Activated T-cell treated with anti-CD3 and anti-CD28 coated beads, Interleukin-2, amount 50 U/mL, for 48 hours (primary cell): ENCODE measurements at places on chromosomes 5 and 9.

DNA sequence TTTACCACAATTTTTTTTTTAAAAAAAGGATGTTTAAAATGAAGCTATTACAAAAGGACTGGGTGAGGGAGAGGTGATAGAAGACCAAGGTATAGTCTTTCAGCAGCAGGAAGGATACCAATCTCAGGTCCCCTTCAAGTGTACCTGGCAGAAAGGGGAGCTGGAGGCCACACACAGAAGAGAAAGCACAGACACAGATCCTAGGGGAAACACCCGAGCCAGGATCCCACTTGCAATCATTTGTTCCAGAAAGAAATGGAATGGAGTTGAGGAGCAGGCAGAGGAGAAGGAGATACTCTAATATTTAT is 5.6 kb downstream of the GNPDA1 start:
- DNase-seq = no peak

GRCh38 chr5:53607886-53608285 is 47.4 kb downstream of the NDUFS4 start:
- DNase-seq = no peak

GRCh38 chr5:73437777-73438644 is 10.6 kb downstream of the FOXD1 start:
- DNase-seq = no peak

- DNase-seq = no peak
These were observed 48.0 kb downstream of the PRR16 start for GRCh38 chr5:120512068-120512467.

GRCh38 chr5:15577132-15577531 is 77.2 kb downstream of the FBXL7 start:
- no peak for DNase-seq

GRCh38 chr9:2300325-2300724 is 285.2 kb downstream of the SMARCA2 start:
- DNase-seq = no peak

DNA sequence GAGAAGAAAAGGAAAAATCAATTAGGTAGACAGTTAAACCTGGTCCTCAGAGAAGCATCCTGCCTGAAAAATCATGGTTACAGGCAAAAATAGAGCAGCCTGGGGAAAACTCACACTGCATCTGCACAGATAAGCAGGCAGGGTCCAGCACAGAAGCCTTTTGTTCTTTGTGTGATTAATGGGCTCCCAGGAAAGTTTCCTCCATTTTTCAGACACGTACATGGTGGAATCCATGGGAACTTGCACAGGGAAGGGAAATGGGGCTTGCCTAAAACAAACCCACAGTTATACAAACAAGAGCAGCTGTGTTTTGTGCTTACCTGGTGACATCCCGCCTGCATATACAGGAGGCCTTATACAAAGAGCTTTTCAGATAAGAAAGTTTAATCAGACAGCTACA is 243.9 kb upstream of the ATP10B start:
- no peak for DNase-seq

DNA sequence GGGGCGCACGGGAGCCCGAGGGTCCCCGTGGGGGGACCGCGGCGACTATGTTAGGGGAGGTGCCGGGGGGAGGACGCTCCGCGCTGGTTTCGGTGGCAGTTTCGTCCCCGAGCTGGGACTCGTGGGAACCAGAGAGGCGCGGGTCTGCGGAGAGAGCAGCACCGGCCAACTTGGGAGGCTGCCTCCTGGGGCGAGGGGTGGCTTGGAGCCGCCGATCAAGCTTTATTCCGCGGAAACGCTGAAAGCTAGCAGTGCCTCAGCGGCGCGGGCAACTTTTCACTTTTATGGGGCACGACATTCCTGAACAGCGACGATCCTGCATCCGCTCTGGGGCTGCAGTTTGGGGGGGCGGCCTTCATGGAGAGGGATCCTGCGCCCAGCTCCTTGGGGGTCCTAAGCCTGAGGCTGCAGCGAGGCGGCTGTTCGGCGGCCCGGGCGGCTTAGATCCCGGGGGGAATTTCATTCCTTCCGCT is 369 bp downstream of the OCLN start:
- peak; percentile 38 for DNase-seq

- DNase-seq = no peak
These were observed 428.7 kb downstream of the GABRG2 start for GRCh38 chr5:162496100-162496808.

DNA sequence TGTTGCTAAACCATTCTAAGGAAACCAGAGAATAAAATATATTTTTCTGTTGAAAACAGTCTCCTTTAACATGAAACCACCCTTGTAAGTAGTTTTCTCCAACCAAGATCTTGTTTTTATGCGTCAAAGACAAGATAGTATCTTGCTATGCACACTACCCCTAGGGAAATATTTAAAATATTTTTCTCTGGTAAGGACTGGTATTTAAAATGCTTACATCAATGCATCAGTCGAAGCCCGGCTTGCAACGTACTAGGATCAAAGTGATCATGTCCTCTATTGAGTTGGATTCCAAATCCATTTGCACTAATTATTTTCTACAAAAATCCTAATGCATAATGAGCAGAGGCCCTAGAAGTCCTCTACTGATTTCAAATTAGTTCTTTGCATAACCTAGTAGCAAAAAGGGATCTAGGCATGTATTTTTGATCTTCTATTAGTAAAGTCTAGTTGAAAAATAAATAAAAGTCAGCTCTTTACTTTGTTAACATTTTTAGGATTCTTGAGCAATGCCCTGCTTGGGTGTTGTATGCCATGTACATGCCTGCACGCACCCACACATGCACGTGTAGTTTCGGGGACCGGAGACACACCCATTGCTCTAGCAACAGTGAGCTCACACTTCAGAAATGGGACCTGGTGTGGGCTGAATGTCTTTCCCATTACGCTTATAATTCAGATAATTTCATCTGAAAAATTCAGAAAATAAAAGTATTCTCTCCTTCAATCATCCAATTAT is 165.0 kb upstream of the GPR151 start:
- DNase-seq = no peak

GRCh38 chr5:123802298-123802951 is 290.4 kb downstream of the CSNK1G3 start:
- no peak for DNase-seq

GRCh38 chr5:149044453-149045088 is 18.3 kb downstream of the SH3TC2 start:
- no peak for DNase-seq

- DNase-seq = no peak
These were observed 30.1 kb downstream of the GSN start for GRCh38 chr9:121298016-121298538.

- no peak for DNase-seq
These were observed 112.3 kb upstream of the FCN2 start for GRCh38 chr9:134768332-134768708.

DNA sequence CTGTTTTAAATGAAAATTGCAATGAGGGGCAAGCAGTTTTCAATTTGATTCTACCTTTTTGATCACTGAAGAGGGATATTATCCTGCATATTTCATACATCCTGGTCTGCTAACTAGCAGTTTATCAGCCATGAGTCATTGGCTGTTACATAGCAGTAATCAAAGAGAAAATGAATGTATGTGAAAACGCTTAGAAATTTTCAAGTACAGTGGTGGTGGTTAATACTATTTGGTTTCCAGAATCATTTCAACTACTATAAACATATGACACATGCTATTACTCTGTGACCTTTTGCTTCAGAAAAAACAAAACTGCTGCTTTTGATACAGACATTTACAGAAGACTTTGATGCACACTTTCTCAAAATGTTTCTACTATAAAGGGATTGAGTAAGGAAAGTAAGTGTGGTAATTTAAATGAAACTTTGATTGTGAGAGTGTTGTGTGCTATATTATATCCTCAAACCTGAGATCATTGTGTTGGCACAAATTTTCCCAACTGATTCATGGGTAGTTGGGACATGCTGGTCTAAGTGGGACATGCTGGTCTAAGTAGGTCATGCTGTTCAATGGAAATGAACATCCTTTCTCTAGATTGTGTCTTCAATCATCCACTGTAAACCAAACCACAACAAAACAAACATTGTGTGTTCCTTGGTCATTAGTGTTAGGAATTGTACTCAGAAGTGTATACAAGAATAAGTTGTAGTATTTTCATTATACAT is 5.1 kb downstream of the RNF14 start:
- DNase-seq = no peak

DNA sequence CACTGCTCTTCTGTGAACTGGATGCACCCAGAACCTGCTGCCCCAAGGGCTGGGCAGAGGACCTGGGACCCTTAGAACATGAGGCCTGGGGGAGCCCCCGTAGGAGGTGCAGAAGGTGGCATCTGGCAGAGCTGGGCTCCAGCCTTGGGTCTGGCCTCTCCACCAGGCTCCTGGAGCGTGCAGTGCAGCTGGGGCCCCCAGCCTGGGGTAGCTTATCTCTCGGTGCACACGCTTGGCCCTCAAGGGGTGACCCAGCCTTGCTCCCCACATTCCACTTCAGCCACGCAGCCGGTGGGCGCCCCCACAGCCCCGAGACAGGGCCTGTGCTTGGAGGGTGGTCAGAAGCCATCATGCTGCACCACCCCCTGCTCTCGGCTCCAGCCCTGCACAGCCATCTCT is 5.6 kb upstream of the NR5A1 start:
- no peak for DNase-seq

DNA sequence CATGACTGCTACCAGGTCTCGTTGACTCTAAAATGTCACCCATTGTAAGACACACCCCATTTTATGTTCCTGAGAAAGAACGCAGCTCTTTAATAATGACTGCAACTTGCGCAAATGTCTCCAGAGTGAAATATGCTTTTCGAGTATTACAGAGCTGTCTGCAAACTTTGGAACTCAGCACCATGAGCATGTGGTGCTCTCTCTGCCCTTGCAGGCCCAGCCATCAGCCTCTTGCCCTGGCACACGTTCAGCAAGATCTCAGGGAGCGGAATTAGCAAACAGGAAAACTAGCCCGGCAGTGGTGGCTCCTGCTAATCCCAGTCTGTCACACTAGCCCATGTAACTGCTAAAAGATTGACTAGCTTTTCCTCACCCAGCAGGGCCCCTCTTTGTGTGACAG is 114.5 kb upstream of the SLC1A3 start:
- no peak for DNase-seq

DNA sequence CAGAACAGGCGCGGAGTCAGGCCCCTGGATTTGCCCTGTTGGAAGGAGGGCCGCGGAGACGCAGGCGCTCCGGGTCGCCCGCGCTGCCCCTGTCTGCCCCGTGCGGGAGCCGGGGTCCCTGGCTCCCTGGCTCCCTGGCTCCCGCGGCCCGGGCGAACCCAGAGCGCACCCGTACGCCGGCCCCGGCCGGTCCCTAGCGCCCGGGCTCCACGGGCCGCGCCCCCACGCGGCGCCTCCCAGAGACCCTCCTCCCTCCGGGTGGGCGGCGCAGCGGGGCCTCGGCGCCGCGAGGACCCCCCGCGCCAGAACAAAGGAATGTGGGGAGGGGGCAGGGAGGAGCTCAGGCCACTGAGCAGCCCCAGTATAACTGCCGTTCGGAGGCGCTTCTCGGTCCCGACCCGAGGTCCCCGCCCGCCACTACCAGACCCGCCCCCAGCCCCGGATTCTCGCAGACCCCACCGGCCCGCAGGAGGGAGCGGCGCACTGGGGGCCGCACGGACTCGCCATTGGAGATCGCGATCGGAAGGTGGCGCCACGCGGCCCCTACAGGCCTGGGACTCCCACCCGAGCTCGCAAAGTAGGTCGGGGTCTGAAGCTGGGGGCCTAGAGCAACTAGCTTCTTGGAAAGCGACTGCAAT is 2.4 kb downstream of the NFIL3 start:
- DNase-seq = peak; percentile 55

GRCh38 chr9:90846770-90847419 is 45.3 kb downstream of the SYK start:
- no peak for DNase-seq

DNA sequence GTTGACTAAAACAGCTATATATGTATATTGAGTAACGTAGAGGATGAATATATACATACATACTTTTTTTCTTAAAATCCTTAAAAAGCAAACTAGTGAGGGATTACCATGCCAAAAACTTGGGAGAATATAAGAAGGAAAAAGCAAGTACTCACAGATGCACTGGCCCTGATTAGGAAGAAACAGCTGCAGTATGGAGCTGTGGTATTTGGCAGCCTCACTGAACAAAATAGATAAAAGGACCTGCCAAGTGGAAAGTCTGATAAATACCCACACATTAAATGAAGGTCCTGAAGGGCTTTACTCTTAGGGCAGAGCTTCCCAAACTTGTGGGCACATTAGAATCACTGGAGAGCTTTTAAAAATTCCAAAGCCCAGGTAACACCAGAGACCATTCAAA is 80.6 kb downstream of the FEM1C start:
- no peak for DNase-seq

DNA sequence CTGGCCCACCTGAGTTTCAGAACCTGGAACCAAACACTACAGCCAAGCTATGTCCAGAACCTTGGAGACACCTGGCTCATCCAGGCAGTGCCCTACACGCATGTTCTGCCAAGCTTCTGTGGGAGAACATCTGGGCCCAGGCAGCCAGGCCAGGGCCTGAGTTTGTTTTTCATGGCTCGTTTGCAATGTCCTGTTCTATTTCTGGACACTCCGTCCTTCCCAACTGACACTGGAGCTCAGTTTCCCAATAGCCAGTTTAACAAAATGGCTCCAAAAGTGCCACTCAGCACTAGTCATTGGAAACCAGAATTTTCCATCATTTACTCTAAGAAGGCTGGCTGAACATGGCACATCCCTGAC is 38.6 kb downstream of the SH3RF2 start:
- no peak for DNase-seq

DNA sequence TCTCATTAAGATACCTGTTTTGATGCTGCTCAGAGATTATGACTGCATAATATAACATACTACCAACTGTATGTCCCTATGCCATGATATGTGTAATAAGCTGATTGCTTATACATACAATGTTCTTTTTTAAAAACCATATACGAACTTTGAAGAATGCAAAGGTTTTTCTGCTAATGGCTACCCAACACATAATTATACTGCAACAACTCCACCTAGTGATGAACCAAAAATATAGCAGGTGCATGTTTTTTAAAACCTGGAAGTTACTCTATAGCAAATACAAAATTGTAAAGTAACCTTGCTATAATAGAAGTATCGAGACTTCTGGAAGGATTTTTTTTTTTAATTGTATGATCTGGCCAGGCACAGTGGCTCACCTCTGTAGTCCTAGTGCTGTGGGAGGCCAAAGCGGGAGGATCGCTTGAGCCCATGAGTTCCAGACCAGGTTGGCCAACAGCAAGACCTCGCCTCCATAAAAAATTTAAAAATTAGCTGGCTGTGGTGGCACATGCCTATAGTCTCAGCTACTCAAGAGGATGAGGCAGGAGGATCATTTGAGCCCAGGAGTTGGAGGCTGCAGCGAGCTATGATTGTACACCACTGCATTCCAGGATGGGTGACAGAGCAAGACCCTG is 49.1 kb downstream of the HOMER1 start:
- no peak for DNase-seq

- no peak for DNase-seq
These were observed 45.3 kb downstream of the ROR2 start for GRCh38 chr9:91904588-91905236.

DNA sequence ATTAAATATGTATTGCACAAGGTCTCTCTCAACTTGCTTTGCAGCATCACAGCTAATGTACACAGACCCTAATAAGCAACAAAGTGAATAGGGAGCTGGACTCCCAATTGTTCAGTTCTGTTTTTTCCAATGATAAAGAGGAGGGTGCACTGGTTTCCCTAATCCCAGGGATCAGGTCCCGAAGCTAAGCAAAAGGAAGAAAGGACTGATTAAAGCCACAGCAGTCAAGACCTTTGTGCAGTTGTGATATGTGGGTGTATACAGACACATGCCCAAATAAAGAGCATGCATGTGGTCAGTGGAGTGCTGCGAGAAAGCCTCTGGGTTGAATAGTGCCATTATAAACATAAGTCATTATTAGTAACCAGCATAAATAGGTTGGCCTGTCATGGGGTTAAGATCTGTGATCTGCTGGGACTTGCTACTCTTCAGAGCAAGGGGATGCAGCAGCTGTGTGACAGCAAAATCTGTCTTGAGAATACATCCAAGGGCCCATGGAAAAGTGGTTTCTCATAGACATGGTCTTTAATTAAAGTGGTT is 1863.1 kb upstream of the WWC1 start:
- DNase-seq = no peak
